ENCODE measurements at places on chromosomes 7 and 10.
A peak's percentile ranks its signal among the peaks of the same experiment; 100 is the strongest.

- DNase-seq, result no peak
Observed at GRCh38 chr10:26242706-26243350, 26.3 kb downstream of the GAD2 start.

DNA sequence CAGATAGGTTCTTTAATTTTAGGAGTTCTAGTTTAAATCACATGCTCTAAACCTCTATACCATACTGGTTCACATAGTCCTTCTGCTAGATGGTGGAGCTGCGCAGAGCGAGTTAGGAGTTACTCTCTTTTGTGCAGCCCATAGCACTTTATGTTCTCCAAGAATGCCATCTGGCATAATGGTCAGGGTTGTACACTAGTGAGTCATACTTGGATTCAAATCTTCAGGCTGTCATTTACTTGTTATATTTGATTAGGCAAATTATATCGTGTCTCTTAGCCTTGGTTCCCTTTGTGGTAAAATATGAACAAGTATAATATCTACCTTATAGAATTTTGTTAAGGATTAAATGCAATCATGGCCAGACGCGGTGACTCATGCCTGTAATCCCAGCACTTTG, 1078.3 kb downstream of the NRG3 start:
- DNase-seq, result no peak

DNA sequence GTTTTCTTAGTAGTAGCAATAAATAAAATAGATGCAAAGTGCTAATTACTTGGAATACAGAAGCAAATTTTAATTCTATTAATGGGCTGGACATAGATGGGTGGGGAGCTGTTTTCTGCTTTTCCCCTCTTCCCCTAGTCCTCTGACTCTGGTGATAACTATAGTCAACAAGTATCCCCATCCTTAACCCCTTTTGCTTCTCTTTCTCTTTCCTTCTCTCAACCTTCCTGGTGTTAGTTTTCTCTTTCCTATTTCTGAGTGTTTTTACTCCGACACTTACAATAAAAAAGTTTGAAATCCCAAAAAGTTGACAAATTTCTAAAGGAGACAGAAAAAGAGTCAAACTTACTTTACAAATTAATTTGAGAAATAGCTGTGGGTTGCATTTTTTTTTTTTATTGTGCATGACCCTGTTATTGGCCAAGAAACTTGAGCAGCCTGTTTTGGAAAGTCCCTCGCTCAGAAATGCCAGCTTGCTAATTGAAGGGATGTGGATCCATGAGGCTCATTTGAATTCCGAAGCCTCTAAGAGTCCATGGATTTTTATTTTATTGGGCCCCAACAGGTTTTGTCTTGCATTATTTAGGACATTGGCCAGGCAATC, 2.4 kb downstream of the FAS start:
- DNase-seq, result peak; percentile 27

- DNase-seq, result no peak
Observed at GRCh38 chr7:132154695-132155471, 421.4 kb downstream of the PLXNA4 start.

DNA sequence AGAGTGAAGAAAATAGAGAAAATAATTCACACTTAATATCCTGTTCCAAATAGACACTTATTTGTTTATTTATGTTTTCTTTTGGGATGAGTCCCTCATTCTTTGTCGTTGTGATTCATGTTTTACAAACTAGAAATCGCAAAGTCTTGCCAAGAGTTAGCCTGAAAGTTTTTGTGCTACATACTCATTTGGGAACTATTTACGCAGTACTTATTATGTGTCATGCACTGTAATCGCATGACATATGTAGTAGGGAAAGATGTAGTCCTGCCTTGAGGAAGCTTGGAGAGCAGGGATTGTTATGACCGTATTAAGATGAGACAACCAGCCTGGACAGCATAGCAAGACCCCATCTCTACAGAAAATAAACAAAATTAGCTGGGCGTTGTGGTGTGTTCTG, 189.3 kb downstream of the ABCA13 start:
- DNase-seq, result no peak

DNA sequence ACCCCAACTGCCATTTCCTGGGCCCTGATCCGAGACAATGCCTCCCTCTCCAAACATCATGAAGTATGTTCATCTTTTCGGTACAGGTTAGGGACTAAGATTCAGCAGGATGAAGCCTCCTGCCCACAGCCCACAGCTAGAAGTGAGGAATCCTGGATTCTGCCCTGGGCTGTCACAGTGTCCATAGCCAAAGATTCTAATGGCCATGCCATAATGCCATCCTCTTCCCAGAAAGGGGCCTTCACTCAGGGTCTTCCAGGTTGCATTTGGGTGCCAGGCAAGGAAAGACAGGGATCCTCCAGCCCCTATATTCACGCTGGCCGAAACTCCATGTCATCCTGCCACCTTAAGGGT, 15.7 kb upstream of the ZMIZ1 start:
- DNase-seq, result no peak

All from CD4-positive, alpha-beta T cell treated with Interleukin-2 at 100 ng/mL for 4 hours (primary cell).